NCI-H1048 (cell line): ENCODE measurements at places on chromosomes 6 and 20.

- DNase-seq, result no peak
Measured at GRCh38 chr6:110609101-110609500, 132.7 kb upstream of the SLC22A16 start.

DNA sequence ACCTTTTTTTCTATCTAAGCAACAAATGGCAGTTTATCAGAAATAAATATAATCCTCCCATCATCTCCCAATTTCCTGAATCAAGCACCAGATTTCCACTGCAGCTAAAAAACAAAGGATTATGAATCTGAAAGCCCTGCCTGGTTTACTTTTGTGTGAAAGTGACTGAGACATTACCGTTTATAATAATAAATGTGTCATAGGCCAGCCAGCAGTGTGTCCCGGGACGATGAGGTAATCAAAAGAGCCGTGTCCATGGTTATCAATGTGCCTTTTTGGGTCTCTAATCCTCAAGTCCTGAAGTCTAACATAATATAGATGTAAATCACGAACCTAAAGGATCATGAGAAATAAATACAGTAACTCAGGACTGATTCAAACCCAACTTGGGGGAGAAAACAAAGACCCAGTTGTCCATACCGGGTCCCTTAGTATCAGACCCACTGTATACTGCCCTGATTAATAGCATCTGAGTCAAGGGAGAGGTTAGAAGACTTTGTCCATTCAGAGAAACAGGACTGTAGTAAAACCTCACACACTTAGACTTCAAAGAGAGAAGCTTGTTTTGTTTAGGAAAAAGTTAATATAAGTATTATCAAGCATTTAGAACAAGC lies 149.1 kb downstream of the SASH1 start:
- DNase-seq, result no peak

DNA sequence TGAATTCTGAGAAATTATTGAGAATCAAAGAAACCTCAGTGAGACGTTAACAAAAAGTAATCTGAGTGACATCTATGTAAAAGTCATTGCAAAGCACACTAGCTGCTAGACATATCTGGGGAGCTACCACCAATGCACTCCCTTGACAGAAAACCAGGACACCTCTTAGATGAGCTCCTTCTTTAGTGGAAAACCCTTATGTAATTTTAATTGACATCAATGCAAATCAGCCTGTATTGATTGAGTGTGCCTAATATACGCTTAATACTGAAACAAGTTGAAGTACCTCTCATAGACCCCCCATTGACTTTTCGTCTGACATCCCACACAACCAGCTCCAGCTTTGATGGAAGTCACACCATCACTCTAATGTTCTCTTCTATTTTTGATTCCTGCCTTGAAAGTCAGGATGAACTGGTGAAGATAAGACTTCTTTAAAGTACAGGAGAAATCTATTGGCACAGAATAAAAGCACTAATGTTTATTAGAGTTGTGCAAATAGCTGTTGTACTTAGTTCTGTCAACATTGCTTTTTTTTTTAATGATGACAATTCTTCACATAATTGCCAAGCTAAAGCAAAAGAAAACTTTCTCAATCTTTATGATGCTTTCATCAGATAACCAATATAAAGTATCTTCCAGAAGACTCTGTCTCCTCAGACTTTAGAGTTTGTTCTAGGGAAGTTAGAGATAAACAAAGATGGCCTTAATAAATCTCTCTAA lies 98.0 kb upstream of the FAM8A1 start:
- DNase-seq, result no peak

GRCh38 chr20:58251979-58252591 lies 23.6 kb upstream of the ANKRD60 start:
- no peak for DNase-seq

DNA sequence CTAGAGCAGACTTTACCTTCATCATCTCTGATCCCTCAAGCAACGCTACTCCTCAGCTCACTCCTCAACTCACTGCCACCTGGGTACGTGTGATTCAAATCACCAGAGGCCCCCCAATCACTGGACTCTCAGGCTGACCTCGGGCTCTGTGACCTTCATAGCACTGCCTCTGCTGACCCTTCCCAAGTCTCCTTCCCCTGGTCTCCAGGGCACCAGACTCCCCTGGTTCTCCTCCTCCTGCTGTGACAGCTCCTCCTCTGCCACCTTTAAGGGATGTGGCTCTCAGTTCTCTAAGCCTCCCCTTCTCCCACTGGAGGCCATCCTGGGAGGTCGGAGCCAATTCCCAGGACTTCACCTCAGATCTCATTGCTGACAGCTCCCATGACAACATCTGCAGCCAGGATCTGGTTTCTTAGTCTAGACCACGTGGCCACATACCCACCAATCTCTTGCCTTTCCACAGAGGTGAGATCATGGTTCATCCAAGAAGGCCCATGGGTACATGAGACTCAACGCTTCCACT lies 90.4 kb downstream of the NFATC2 start:
- DNase-seq, result no peak

DNA sequence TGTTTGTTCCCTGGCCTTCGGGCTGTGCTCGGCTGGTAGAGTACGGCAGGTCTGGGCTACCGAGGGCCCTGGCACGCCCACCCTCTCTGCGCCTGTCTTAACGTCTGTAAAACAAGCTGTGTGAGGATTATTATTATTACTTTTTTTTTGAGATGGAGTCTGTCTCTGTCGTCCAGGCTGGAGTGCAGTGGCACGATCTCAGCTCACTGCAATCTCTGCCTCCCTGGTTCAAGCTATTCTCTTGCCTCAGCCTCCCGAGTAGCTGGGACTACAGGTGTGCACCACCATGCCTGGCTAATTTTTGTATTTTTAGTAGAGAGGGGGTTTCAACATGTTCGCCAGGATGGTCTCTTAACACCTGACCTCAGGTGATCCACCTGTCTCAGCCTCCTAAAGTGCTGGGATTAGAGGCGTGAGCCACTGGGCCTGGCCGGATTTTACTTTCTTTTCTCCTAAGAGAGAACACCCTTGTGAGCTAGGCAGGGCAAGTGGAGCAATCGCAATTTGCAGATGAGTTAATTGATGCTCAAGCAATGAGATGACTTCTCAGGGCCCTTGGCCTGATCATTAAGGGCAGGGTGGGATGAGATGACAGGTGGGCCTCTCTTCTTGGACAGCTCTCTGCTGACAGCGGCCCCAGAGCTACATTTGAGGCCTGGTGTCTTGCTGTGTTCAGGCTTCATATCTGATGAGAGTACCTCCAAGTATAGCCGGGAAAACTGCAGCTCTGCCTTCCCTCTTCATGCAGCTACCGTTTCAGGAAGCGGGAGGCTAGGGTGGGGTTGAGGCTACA lies 859 bp upstream of the SMIM29 start:
- no peak for DNase-seq

DNA sequence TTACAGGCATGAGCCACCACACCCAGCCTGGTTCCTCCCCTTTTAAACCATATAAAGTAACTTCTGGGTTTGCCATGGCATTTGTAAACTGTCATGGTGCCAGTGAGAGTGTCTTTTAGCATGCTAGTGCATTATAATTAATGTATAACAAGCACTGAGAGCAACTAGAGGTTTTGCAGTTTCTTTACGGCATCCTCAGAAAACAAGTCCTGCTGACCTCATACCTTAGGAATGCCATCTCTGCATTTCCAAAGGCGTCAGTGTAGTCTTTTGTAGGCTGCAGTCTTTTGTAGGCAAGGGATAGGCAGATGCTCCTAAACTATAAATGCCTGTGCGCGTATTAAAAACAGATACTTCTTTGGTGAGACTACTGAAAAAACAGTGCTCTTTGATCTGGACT lies 75.0 kb upstream of the EZR start:
- DNase-seq, result no peak

GRCh38 chr20:14582855-14583254 lies 245.4 kb upstream of the FLRT3 start:
- DNase-seq, result no peak

DNA sequence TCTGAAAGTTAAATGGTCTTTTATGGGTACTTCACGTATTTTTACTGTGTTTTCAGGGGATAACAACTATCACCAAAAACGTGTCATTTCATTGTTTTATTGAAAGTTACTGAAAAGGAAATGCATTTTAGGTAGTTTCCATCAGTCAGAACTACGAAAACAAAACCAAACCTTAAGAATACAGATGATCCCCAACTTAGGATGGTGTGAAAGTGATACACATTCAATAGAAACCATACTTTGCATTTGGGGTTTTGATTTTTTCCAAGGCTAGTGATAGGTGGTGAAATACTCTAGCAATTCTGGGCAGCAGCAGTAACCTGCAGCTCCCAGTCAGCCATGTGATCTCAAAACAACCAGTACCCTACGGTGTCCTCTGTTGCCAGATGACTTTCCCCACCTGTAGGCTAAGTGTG lies 25.9 kb upstream of the EFHC1 start:
- DNase-seq, result no peak

GRCh38 chr20:47354714-47355488 lies 1.6 kb downstream of the ZMYND8 start:
- DNase-seq, result no peak

DNA sequence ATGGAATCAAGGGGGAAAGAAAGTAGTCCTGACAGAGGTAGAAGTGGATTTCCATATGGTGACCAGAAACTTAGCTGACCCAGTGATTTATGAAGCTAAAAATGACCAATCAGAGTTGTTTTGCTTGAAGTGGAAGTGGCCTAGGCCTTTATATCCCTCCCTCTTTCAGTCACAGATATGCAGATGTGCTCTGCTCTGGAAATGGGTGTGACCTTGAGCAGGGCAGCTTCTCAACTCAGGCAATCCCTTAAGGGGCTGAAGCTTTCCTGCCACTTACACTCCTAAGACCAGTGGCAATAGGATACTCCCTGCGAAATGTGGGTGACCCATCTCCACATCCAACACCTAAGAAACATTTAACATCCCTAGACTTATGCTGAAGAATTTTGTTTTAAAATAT lies 256.6 kb downstream of the EYS start:
- DNase-seq, result no peak

- DNase-seq, result no peak
Measured at GRCh38 chr6:144314003-144314485, 28.9 kb downstream of the UTRN start.

DNA sequence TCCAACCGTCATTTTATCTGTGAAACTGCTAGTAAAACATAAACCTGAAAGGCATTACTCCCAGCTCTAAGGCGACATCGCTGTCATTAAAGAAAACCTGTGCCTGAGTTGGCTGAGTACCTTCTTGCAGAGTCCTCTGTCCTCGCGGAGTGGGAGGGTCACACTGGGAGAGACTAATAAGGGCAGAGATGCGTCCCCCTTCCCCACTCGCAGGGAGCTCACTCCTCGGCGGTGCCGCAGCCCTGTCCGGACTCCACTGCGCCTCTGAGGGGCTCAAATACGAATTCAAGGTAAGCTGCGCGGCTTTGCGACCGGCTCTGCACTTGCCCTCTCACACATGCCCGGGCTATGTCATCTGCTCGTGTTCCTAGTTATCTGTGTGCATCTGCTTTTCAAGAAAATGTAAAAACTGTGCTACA lies at the start of gene COL19A1:
Gene COL19A1 (plus strand): TSS at position 206 of the 419 bp plus-strand sequence. CDS start 13,012 bp downstream, outside the sequence.
- no peak for DNase-seq

DNA sequence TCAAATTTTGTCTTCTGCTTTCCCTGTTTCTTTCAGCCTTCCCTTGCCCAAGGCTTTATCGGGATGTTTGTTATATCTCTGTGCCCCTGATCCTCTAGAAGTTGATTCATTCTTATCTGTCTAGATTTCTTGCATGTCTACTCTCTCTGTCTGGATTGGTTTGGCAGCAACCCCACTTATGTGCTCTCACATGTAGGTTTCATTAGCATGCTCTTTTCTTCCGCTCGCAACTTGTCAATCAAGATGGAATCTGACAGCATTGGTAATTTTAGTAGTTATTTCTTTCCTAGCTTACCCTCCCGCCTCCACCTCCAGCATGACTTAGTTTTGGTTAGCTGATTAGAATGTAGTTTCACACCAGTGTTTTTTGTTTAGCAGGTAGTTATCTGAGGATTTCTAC lies 39.3 kb downstream of the LRRC1 start:
- no peak for DNase-seq

DNA sequence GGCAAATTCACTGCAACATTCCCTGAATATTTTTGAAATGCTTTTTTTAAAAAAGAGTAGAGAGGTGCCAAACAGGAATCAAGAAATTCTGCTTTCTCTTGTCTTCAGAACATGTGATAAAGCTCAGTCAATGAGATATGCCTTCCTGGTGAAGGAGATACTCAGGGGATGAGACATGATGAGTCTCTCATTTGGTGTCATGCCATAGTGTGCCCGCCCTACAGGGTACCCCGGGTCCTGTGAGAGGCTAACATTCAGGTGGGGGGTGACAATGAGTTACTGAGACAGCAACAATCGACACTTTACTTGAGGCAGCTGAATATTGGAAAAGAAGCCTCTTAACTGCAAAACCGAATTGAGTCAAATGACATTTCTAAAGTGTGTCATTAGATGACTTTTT lies 6.7 kb downstream of the CCR6 start:
- DNase-seq, result no peak

DNA sequence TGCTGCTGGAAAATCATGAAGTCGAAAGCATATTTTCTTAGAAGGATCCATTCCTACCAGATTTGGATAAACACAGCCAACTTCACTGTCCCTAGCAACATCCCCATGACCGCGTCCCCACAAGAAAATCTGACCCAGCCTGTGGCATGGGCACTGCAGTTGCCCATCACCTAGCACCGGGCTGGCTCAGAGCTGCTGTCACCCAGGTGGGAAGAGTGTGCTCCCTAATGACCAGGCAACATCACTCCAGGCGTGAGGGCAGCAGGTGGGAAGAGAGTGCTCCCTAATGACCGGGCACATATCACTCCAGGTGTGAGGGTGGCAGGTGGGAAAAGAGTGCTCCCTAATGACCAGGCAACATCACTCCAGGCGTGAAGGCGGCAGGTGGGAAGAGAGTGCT lies 238.0 kb downstream of the TBXT start:
- no peak for DNase-seq

DNA sequence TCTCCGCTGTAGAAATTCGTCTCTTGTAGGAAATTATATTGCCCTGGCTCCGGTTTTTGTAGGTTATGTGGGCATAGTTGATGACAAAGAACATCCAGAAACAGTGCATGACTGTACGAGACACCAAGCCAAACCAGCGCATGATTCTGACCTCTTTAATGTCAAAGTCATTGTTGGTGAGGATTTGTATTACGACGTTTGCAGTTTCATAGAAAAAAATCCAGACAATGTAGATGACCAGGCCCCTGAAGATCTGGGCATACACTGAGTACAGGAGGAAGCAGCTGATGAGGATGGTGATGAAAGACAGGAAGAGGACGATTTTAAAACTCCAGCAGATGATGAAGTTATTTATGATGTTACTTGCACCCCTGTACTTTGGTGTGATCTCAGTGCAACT lies 39.1 kb upstream of the TBC1D22B start:
- DNase-seq, result no peak

GRCh38 chr6:109428889-109429477 lies 11.4 kb downstream of the PPIL6 start:
- DNase-seq, result no peak

GRCh38 chr20:60124776-60125381 lies 166.7 kb downstream of the CDH26 start:
- no peak for DNase-seq
